IMR-90 (cell line): ENCODE measurements at places on chromosomes 1 and 21. TPM values are rescaled to one million over a fixed set of nuclear protein-coding genes. Genes with fewer than 3 reads are reported as not detected.

PTGER3 gene
- not detected in 2 replicates for polyA plus RNA-seq

FNDC5 gene
- polyA plus RNA-seq, result 1.2 and 1.5 TPM in 2 replicates

SMG5 gene
- 33.3 and 34.7 TPM in 2 replicates for polyA plus RNA-seq

IVL gene
- not detected in 2 replicates for polyA plus RNA-seq

APOBEC4 gene
- polyA plus RNA-seq, result not detected in 2 replicates

UBL4B gene
- polyA plus RNA-seq, result not detected in 2 replicates

CEP350 gene
- polyA plus RNA-seq, result 4.5 and 5.0 TPM in 2 replicates

GPR25 gene
- not detected in 2 replicates for polyA plus RNA-seq

GNG4 gene
- polyA plus RNA-seq, result 0.29 and 0.33 TPM in 2 replicates

LCE2C gene
- polyA plus RNA-seq, result not detected in 2 replicates

ILDR2 gene
- polyA plus RNA-seq, result not detected in 2 replicates

SPRR3 gene
- polyA plus RNA-seq, result not detected in 2 replicates

TEDDM1 gene
- polyA plus RNA-seq, result not detected in 2 replicates

XCL2 gene
- polyA plus RNA-seq, result not detected in 2 replicates

BSND gene
- not detected in 2 replicates for polyA plus RNA-seq

CHRM3 gene
- not detected in 2 replicates for polyA plus RNA-seq

TSTD1 gene
- 0.21 TPM in 1 of 2 replicates, not detected in the other for polyA plus RNA-seq

RYR2 gene
- polyA plus RNA-seq, result not detected in 2 replicates

NBPF6 gene
- polyA plus RNA-seq, result not detected in 2 replicates

COL6A1 gene
- polyA plus RNA-seq, result 1,556 and 1,578 TPM in 2 replicates

IGSF9 gene
- 0.05 and 0.07 TPM in 2 replicates for polyA plus RNA-seq

TRIM17 gene
- polyA plus RNA-seq, result 0.26 and 0.39 TPM in 2 replicates

TMEM240 gene
- 7.6 and 10.2 TPM in 2 replicates for polyA plus RNA-seq

DCDC2B gene
- polyA plus RNA-seq, result not detected in 2 replicates

KRTAP12-2 gene
- polyA plus RNA-seq, result not detected in 2 replicates

NR1I3 gene
- polyA plus RNA-seq, result not detected in 2 replicates

CGN gene
- 0.34 and 0.36 TPM in 2 replicates for polyA plus RNA-seq

CLIC6 gene
- polyA plus RNA-seq, result not detected in 2 replicates

OPRD1 gene
- not detected in 2 replicates for polyA plus RNA-seq

LCE2A gene
- 0.24 and 0.50 TPM in 2 replicates for polyA plus RNA-seq

TOR1AIP2 gene
- polyA plus RNA-seq, result 17.3 and 20.7 TPM in 2 replicates

FALEC gene
- 0.26 TPM in 1 of 2 replicates, not detected in the other for polyA plus RNA-seq
